Mesothelial cell of epicardium (in vitro differentiated cells): ENCODE measurements at places on chromosomes 12 and 14.

GRCh38 chr14:100297320-100298300, 8.6 kb downstream of the SLC25A29 start:
- no peak for DNase-seq

DNA sequence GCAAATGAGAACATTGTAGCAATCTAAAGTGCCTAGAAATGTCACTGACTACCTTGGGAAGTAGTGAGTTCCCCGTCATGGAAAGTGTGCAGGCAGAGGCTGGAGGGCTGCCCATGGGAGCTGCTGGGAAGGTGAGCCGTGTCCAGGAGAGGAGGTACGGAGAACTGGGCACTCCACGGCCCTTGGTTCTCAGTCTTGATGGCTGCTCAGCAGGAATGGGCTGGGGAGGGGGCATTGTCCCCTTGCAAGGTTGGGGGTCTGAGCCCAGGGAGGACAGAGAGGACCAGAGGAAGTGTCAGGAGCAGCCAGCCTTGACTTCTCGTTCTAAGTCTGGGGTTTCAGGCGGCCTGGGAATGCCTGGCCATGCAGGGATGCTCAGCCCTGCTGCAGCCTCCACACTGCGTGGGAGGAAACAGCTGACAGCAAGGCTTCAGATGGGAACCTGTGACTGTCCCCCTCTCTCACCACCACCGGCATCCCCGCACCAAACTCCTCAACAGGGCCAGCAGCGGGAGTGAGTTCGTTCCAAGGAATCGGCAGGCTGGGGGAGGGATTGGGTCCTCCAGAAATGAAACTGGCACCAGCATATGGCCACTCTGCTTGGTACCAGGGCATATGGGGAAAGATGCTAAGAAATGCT, 140.2 kb downstream of the BCL11B start:
- no peak for DNase-seq

- no peak for DNase-seq
Measured at GRCh38 chr12:101040936-101041335, 169.1 kb downstream of the SLC5A8 start.

- DNase-seq: no peak
Measured at GRCh38 chr12:40192704-40193255, 32.0 kb upstream of the LRRK2 start.

DNA sequence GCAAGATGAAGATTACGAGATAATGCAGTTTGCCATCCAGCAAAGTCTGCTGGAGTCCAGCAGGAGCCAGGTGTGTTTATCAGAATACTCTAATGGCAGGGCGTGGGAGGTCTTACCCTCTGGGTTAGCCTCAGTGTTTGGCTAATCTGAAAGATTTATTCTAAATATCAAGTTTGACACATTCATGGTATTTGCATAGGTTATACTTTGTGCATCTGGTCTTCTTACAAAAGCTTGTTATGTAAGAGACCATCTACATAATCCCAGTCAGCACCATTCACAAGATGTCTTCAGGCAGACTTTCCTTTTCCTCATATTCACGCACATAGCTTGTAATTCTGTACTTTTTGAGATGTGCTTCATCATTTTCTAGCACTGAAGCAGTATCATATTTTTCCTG, 14.4 kb downstream of the C12orf76 start:
- DNase-seq: no peak

- DNase-seq: no peak
Measured at GRCh38 chr14:46368275-46368674, 283.3 kb downstream of the RPL10L start.

DNA sequence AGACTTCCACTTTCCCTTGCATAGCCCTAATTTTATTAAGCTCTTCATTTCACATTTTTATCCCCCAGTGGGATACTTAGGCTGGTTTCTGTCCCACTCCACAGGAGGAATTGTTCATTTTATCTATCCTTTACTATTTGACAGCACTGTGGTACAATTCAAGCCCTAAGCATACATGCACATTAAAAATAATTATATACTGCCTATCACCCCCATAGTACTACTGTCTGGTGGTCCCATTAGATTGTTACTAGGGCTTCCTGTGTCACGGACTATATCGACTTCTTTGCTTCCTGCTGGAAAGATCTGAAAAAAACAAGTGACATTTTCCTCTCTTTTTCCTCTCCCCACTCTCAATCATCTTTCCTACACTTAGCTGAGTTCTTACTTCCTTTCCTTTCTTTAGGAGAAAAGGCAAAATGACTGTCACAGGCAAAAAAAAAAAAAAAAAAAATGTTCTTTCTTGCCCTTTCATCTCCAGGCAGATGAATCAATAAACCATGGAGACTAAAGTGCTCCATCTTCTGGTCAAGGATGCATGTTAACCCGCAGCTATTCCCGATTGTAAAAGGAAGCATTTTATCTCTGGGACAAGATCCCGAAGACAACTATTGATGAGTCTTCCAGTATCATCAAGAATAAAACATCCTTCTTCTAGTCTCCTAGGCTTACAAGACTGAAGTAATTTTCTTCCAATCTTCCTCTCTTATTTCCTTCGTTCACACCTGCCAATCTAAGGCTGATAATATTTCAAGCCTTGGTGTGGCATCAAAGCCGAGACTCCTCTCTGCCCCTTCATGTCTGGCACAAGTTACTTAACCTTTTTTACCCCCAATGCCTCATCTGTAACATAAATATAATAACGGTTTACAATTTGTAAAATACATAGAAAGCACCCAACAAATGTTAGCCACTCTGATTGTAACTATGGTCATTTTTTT, 94.4 kb upstream of the PLEKHG7 start:
- DNase-seq: no peak

DNA sequence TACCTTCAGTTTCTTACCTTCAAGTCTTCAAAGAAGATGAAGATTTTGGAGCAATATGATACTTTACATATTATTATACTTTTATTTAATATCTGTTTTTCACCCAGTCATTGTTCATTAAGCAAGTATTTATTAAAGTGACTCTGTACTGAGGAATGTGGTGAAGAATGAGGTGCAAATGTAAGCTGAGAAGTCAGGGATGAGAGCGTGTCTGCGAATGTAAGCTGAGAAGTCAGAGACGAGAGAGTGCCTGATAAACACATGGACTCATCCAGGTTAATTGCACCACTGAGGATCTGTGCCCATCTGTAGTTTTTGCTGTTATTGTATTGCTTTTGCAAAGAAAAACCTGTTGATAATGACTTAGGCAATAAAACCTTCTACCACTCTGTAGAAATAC, 211.9 kb upstream of the FAR2 start:
- no peak for DNase-seq

- DNase-seq: no peak
Measured at GRCh38 chr14:78455896-78456435, 285.8 kb downstream of the NRXN3 start.

DNA sequence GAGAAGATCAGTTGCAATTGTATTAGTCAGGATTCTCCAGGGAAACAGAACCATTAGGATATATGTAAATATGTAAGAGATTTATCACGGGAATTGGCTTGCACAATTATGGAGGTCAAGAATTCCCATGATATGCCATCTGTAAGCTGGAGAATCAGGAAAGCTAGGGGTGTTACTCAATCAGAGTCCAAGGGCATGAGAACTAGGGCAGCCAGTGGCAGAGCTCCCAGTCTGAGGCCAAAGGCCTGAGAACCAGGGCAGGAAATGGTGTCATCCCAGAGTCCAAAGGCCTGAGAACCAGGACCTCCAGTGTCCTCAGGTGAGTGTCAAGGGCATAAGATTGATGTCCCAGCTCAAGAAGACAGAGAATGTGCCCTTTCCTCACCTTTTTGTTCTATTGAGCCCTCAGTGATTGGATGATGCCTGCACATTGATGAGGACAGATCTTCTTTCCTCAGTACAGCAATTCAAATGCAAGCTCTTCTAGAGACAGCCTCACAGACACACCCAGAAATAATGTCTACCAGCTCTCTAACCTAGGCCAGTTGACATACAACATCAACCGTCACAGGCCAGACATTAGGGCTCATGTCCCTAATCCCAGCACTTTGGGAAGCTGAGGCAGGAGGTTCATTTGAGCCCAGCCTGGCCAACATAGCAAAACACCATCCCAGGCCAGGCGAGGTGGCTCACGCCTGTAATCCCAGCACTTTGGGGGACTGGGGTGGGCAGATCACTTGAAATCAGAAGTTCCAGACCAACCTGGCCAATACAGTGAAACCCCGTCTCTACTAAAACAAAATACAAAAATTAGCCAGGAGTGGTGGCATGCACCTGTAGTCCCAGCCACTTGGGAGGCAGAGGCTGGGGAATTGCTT, 34.9 kb upstream of the ZNF740 start:
- DNase-seq: no peak

GRCh38 chr12:113299619-113300237, 35.2 kb downstream of the SLC8B1 start:
- DNase-seq: no peak

GRCh38 chr14:93100100-93100499, 15.6 kb downstream of the ITPK1 start:
- no peak for DNase-seq

- DNase-seq: no peak
Measured at GRCh38 chr14:89164168-89165073, 252.6 kb downstream of the FOXN3 start.

DNA sequence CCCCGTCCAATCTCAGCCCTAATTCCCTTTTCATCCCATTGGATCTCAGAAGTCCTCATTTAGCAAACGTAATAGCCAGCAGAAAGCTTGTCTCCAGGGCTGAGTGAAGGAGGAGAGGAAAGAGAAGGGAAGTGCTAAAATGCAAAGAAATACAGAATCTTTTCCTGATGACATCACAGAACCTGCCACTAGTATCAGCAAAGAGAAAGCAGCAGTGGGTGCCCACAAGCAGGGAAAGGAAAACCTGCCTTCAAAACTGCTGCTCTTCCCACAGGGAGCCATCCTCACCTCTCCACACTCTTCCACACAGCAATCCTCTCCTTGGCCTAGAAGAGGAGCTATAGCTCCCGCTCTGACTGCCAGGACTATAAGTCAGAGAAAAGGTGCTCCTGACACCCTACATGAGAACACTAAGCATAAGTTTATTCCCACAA, 11.3 kb downstream of the MED13L start:
- DNase-seq: no peak

DNA sequence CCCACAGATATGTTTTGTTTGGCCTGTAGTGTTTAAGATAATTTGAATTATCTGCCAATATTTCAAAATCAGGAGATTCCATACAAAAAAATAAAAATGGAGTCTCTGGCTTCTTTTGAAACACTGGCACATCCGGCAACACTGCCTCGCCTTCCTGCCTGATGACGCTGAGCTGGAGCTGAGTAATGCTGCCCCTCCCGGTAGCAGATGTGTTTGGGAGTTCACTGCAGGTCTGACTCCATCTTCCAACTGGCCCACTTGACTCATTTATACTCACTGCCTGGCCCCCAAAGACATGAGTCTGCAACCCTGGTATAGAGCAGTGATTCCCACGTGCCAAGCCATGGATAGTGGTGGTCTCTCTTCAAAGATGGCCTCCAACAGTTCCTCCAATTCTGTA, 7.4 kb downstream of the CIT start:
- no peak for DNase-seq

GRCh38 chr12:91555436-91556415, 373.1 kb upstream of the DCN start:
- no peak for DNase-seq

DNA sequence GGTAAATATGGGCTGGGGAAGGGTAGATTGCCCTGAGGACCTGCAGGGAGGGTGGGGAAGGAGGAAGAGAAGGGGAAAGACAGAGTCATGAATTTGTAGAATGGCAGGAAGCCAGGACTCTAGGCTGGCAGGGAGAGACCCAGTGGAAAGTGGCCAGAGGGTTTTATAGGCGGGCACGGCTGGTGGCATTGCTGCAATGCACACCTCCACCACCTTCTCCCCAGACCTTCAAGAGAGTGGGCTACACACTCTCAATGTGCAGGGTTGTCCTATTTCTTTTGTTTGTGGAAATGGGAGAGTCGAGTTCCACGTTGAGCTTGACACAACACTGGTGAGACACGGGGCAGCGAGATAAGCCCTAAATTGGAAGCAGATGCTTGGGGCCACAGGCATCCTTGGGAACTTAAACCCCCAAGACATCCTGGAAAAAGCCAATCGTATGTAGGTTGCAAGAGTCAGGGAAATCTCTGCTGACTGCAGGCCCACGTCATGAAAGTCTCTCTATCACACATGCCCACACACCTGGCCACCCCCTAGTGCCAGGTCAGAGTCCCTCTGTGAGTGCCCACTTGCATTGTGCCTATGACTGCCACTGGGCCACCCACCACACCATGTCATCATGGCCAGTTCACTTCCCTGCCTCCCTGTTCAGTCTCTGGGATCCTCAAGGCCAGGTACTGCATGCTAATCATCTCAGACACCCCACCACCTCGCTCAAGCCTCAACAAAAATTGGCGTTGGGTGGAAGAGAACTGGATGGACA, 38.0 kb upstream of the BDKRB2 start:
- peak; percentile 34 for DNase-seq

DNA sequence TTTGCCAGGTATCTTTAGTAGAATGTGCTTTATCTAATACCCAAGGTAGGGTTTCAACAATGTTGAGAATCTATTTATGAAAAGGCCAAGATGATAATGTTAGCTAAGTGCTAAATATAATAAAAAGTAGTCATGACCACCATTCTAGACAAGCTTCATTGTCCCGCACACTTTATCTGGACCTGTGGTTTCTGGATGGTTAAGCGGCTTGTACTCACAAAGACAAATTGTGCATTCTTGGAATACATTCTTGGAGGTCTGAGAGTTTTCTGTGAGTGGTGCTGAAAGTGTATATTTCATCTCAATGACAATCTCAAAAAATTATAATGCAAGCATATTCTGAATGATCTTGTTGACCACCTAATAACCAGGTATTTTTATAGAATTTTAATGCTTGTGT, 646.9 kb downstream of the DIO2 start:
- DNase-seq: no peak

GRCh38 chr12:105954951-105955931, 183.5 kb downstream of the NUAK1 start:
- no peak for DNase-seq

- no peak for DNase-seq
Measured at GRCh38 chr14:64217308-64217707, 76.9 kb downstream of the ESR2 start.

GRCh38 chr12:47414511-47414910, 291.3 kb downstream of the RPAP3 start:
- no peak for DNase-seq

GRCh38 chr14:100263141-100263540, 24.2 kb downstream of the YY1 start:
- DNase-seq: no peak

DNA sequence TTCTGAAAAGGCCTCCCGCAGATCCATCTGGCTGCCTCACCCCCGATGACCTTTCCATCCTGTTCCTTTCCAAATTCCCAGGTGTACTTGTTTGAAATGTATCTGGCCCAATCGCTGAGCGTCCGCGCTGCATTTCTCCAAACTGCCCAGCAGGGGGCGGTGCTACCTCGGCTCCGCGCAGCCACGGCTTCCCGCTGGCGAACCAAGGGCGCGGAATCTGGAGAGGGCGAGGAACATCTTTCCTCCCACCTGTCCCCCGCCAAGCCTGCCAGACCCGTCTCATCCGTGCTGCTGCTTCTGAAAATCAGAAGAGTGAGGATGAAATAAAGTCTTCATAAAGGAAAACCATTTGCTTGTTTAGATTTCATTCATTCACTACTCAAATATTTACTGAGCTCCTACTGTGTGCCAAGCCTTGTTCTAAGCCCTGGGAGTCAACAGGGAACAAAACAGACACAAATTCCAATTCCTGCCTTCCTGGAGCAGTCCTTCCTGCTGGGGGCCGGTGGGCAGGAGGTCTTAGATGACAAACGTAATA, 16.8 kb upstream of the MYL2 start:
- peak; percentile 46 for DNase-seq

- no peak for DNase-seq
Measured at GRCh38 chr12:43883748-43884147, 47.9 kb downstream of the TMEM117 start.
